ENCODE measurements at places on chromosomes 11 and 22. TPM values are rescaled to one million over a fixed set of nuclear protein-coding genes. Genes with fewer than 3 reads are reported as not detected.

Gene BATF2
- total RNA-seq, result 1.2 TPM

Gene TOLLIP
- total RNA-seq, result 37.5 TPM

Gene CEP57
- total RNA-seq, result 106 TPM

Gene BCO2
- 2.4 TPM for total RNA-seq

Gene SESN3
- 45.4 TPM for total RNA-seq

Gene CAPN5
- 2.8 TPM for total RNA-seq

Gene USP2
- 0.83 TPM for total RNA-seq

Gene VEGFB
- total RNA-seq, result 98.8 TPM

Gene APOA4
- total RNA-seq, result not detected

DNA sequence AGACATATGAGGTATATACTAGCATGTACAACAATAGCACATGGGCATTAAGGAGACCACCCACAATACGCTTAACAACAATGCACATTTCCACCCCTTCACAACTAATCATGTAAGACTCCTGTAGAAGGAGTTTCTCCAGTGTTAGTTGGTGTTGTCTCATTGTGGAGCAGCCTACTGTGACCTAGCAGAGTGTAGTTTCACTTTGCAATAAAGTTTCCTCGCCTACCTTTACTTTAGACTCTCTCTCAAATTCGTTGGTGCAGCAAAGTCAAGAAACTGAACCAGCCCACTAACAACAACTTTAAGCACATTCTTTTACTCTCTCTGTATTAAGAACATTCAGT is 863.6 kb downstream of the FAM181B start:
- H3K4me1 ChIP-seq, result peaks cover 47% of the 10 kb centered on the region
- H3K36me3 ChIP-seq, result peaks cover 10% of the 10 kb centered on the region
- H3K4me3 ChIP-seq, result peak overlapping the region; percentile 92
- DNase-seq, result no peak
- H3K27ac ChIP-seq, result peak overlapping the region; percentile 100

GRCh38 chr22:30643055-30643875 is 7.7 kb downstream of the SLC35E4 start:
- H3K27me3 ChIP-seq, result no peaks in the 10 kb centered on the region
- no peak overlapping the region for H3K27ac ChIP-seq
- H3K4me3 ChIP-seq, result no peak overlapping the region
- H3K4me1 ChIP-seq, result no peaks in the 10 kb centered on the region
- peaks cover 7% of the 10 kb centered on the region for H3K36me3 ChIP-seq

DNA sequence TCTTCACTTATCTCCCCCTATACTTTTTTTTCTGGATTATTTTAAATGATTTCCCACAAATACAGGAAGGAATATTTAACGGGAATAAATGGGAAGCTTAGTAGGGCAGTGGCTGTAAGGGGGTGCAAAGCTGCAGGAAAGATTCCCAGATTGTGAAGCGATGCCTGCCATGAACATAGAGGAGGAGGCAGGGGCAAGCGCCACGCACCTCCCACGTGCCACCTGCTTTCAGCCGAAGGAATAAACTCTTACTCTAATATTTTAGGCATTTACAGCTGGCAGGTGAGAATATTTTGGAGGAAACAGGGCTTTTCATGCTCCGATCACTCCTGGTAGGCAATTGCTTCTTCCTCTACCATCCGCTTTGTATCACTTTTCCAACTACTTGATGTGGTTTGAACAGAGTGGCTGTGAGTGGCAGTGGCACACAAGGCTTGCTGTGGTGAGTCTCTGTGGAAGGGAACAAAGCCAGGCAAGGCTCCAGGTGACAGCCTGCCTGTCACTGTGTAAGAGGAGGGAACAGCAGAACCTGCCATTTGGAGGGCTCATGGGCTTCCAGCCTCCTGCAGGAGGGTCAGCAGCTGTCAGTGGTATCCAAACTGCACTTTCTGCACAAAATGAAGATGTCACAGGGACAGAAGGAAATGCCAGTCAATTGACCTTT is 54.5 kb upstream of the PLET1 start:
- DNase-seq, result no peak
- no peak overlapping the region for H3K4me3 ChIP-seq
- H3K36me3 ChIP-seq, result peaks cover 10% of the 10 kb centered on the region
- no peaks in the 10 kb centered on the region for H3K27me3 ChIP-seq
- H3K27ac ChIP-seq, result no peak overlapping the region

GRCh38 chr11:122852074-122852795 is 13.9 kb downstream of the CRTAM start:
- H3K36me3 ChIP-seq, result peaks cover 15% of the 10 kb centered on the region
- DNase-seq, result no peak
- H3K4me1 ChIP-seq, result peaks cover 54% of the 10 kb centered on the region
- peak overlapping the region; percentile 67 for H3K4me3 ChIP-seq

DNA sequence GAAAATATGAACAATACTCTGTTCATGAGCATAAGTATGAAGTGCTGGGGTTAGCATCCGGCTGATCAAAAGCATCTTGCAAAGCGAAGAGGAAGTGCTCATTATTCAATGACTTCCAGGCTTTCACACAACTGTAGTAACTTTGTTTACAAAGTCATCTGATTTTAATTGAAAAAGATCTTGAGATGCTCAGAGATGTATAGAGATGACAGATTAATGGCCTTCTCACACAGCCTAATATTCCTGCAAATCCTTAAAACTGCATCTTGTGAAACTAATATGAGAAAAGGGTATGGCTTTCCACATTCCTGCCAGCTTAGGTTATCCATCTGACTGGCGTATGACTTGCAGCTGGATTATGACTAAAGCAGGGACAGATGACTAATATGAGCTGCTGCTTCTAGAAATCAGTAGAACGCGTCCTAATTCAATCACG is 125.4 kb downstream of the CASP12 start:
- no peak for DNase-seq
- H3K27me3 ChIP-seq, result no peaks in the 10 kb centered on the region
- H3K36me3 ChIP-seq, result peaks cover 10% of the 10 kb centered on the region
- H3K4me1 ChIP-seq, result peaks cover 9% of the 10 kb centered on the region

DNA sequence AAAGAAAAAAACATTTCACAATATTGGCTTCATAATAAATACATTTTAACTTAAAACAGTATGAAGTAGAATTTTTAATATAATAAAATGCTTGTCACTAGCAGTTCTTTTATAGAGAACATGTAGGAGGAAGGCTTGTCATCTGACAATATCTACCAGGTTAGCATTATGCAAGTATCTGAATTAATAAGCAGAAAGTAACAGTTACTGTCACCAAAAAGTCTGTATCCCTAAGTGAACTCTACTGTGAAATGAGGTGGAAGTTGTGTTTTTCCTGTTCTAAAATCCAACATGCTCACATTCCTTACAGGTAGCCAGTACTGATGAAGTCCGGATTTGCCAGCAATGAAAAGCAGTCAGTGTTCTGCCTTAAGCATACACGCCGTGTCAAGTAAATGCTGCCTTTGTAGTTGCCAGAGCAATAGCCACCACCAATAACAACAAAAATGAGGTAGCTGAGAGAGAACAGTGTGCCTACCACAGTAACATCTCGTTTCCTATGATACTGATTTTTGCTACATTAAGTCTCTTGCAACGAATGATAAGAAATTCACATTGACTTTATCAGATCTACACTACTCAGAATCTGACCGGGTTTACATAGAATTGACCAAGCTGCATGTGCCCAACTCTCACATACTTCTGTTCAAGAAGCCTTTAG is 95.5 kb downstream of the SIK3 start:
- H3K27ac ChIP-seq, result no peak overlapping the region
- H3K36me3 ChIP-seq, result peaks cover 5% of the 10 kb centered on the region
- no peak for DNase-seq
- no peak overlapping the region for H3K4me3 ChIP-seq
- peaks cover 14% of the 10 kb centered on the region for H3K4me1 ChIP-seq

GRCh38 chr11:94871491-94872185 is 101.7 kb downstream of the CWC15 start:
- H3K27me3 ChIP-seq, result peaks cover 2% of the 10 kb centered on the region
- no peak for DNase-seq
- no peaks in the 10 kb centered on the region for H3K36me3 ChIP-seq
- peaks cover 7% of the 10 kb centered on the region for H3K4me1 ChIP-seq
- H3K27ac ChIP-seq, result no peak overlapping the region

DNA sequence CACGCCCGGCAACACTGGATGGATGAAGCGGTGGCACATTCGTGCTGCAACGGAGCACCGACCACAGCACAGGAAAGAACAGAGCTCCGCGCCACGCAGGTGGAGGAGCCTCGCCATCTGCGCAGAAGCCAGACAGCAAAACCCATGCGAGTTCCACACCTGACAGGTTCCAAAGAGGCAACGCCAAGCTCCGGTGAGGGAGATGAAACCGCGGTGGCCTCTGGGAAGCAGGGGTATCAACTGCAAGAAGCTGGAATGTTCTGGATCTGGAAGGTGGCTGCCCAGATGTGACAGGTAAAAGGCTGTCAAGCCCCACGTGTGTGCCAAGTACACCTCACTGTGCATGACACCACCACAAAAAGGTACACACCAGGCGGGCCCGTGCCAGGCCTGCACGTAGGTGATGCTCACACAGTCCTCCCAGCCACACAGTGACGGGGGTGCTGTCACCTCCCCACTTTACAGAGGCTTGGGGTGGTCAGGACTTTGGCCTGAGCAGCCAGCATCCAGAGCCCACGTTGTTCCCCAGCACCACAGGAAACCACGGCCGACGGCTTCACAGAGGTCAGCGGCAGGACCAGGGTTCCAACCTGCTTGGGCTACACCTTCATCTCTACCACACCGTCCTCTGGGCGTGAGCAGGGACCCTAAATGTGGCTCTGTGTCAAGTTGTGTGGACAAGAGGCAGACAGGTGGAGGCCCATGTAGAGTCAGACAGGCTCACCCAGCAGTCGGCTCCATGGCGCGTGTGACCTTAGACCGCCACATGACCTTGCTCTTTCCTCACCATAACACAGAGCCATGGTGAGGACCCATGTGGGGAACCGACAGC is 19.7 kb upstream of the EFCAB6 start:
- no peak overlapping the region for H3K27ac ChIP-seq
- H3K27me3 ChIP-seq, result peaks cover 9% of the 10 kb centered on the region
- no peak overlapping the region for H3K4me3 ChIP-seq
- H3K36me3 ChIP-seq, result no peaks in the 10 kb centered on the region

DNA sequence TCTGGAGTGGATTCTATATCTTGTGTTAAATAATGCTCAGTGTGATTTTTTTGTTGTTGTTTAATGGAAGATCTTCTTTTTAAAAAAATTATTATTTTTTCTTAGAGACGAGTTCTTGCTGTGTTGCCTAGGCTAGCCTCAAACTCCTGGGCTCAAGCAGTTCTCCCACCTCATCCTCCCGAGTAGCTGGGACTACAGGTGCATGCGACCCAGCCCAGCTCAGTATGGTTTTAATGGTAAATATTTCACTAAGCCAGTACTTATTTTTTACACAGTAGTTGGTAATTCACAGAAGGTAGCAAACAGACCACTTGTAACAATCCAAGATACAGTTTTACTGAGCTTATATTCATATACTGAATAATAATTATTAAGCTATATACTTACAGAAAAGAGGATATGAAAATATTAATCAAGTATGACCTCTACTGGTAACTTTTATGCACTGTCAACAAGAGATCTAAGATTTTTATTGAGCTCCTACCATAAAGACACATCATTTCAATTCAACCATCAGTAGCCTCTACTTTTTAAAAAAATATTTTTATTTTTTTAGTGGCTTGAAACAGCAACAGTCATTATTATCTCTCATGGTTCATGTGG is 6.1 kb upstream of the CD59 start:
- DNase-seq, result no peak
- no peaks in the 10 kb centered on the region for H3K4me1 ChIP-seq
- peaks cover 13% of the 10 kb centered on the region for H3K36me3 ChIP-seq
- no peak overlapping the region for H3K27ac ChIP-seq
- H3K4me3 ChIP-seq, result no peak overlapping the region
- peaks cover 9% of the 10 kb centered on the region for H3K27me3 ChIP-seq

DNA sequence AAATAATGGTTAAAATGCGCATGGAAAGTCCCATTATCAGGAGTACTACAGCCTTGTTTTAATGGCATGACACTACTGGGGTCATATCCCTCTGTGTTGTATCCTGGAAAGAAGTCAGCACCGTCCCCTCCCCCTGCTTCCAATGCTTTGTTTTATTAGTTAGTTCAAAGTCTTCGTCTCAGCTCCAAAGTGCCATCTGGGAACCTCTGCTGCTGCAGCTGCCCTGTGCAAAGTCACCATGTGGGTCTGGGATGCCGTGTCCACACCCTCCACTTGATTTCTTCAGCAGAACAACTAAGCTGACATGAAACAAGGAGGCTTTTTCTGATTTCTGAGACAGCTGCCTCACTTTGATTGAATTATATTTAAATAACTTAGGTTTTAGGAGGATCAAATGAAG is 29.5 kb upstream of the NCAM1 start:
- H3K27me3 ChIP-seq, result peaks cover 9% of the 10 kb centered on the region
- no peak overlapping the region for H3K27ac ChIP-seq
- no peak overlapping the region for H3K4me3 ChIP-seq
- H3K36me3 ChIP-seq, result no peaks in the 10 kb centered on the region
- no peak for DNase-seq

DNA sequence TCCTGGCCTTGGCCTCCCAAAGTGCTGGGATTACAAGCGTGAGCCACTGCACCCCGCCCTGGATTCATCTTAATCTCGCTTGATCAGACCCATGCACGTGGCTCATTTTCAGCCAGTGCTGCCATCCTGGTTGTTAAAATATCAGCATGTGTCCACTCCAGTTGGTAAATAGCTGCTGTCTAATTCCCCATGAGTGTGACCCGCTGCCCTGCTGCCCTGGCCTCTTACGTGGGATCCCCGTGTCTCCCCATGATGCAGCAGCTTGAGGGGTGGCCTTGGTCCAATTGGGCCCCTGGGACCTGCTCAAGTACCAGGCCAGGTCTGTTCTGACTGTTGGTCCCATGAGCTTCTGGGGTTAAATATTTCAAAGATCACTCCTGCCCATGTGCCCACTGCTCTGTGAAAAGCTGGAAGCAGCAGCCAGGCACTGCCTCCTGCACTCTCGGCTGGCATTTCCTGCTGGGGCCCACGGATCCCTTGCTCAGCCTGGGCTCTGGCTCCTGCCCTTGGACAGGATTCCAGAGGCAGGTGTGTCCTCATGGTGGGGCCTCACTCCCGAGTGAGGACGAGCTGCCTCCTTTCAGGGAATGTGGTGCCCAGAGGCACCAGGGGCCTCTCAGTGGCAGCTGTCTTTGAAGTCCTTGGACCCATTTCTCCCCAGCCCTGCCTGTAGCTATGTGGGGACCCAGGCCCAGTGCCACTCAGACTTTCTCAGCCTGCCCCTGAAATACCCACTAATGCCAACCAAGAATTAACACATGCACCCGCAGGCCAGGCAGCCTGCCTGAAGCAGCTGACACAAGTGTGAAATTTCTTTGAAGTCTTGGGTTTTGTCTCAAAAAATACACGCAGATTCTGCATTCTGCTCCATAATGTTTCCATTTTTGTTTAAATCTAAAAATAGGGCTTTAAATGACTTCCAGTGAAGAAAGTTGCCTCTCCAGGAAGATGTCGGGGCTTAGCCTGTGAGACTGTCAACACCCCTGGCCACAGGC is 38.1 kb upstream of the PRDM11 start:
- no peaks in the 10 kb centered on the region for H3K36me3 ChIP-seq
- no peak for DNase-seq
- H3K4me1 ChIP-seq, result no peaks in the 10 kb centered on the region

DNA sequence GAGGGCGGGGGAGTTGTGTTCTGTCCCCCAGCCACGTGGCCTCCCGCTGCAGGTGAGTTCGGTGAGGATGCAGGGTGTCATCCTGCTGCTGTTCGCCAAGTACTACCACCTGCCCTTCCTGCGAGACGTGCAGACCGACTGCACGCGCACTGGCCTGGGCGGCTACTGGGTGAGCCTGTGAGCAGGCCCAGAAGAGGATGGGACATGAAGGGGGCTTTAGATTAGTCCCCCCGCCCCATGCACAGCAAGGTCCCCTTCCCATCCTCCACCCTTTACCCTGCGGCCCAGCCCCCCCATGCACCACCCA is 4.1 kb downstream of the INPP5J start:
- H3K4me1 ChIP-seq, result no peaks in the 10 kb centered on the region
- H3K27ac ChIP-seq, result no peak overlapping the region
- no peaks in the 10 kb centered on the region for H3K36me3 ChIP-seq
- H3K4me3 ChIP-seq, result no peak overlapping the region
- no peaks in the 10 kb centered on the region for H3K27me3 ChIP-seq
- no peak for DNase-seq
